ENCODE measurements at places on chromosomes 1 and 21.

GRCh38 chr1:194062962-194063361 is 876.5 kb upstream of the B3GALT2 start:
- no peak for DNase-seq
- peaks cover 1% of the 10 kb centered on the region for H3K4me1 ChIP-seq
- no peak overlapping the region for H3K4me3 ChIP-seq
- H3K27me3 ChIP-seq, result no peaks in the 10 kb centered on the region

GRCh38 chr1:172354291-172355274 is 65.9 kb upstream of the C1orf105 start:
- peaks cover 48% of the 10 kb centered on the region for H3K4me1 ChIP-seq
- H3K27ac ChIP-seq, result no peak overlapping the region
- H3K27me3 ChIP-seq, result no peaks in the 10 kb centered on the region
- no peak overlapping the region for H3K4me3 ChIP-seq
- H3K36me3 ChIP-seq, result no peaks in the 10 kb centered on the region
- no peak for DNase-seq

DNA sequence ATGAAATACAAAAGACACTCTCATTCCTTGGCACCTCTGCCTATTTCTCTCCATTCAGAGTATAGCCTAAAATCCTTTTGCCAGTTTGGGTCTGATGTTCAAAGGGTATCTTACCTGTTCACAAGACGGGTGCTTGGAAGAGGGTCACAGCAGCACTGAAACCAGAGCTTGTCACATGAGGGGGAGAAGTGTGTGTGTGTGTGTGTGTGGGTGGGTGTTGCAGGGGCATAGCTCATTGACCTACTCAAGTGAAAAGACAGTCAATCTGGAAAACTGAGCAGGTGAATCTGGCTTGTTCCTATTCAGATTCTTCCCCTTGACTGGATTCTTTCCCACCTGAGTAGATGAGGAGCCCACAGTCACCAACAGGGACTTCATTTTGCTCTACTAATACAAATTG is 63.9 kb downstream of the KCTD3 start:
- no peak overlapping the region for H3K27ac ChIP-seq
- no peaks in the 10 kb centered on the region for H3K27me3 ChIP-seq
- H3K4me3 ChIP-seq, result no peak overlapping the region
- H3K36me3 ChIP-seq, result no peaks in the 10 kb centered on the region
- DNase-seq, result no peak

DNA sequence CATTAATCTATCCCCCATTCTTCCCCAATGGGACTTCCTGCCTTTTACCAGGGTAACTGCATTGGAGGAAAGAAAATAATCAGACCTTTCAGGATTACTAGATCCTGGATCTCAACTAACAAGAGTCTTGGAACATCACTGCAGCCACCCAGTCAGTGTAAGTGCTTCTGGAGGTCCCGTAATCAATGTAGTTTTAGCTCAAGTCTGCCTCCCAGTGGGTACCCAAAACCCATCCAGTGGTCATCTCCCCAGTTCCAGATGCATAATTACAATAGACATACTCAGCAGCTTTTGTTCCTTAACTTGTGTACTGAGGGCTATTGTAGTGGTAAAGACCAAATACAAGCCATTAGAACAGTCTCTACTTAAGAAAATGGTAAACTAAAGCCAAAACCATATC is 319.1 kb downstream of the GPATCH2 start:
- no peak overlapping the region for H3K27ac ChIP-seq
- H3K4me1 ChIP-seq, result no peaks in the 10 kb centered on the region
- DNase-seq, result no peak
- H3K4me3 ChIP-seq, result no peak overlapping the region
- H3K36me3 ChIP-seq, result no peaks in the 10 kb centered on the region

GRCh38 chr1:92081031-92081430 is 886 bp downstream of the BTBD8 start:
- no peak for DNase-seq
- no peaks in the 10 kb centered on the region for H3K27me3 ChIP-seq
- H3K36me3 ChIP-seq, result no peaks in the 10 kb centered on the region
- H3K27ac ChIP-seq, result peak overlapping the region; percentile 82

- no peak overlapping the region for H3K4me3 ChIP-seq
- no peak for DNase-seq
- no peaks in the 10 kb centered on the region for H3K4me1 ChIP-seq
- no peak overlapping the region for H3K27ac ChIP-seq
These were observed 108.9 kb upstream of the POGK start for GRCh38 chr1:166730299-166730888.

DNA sequence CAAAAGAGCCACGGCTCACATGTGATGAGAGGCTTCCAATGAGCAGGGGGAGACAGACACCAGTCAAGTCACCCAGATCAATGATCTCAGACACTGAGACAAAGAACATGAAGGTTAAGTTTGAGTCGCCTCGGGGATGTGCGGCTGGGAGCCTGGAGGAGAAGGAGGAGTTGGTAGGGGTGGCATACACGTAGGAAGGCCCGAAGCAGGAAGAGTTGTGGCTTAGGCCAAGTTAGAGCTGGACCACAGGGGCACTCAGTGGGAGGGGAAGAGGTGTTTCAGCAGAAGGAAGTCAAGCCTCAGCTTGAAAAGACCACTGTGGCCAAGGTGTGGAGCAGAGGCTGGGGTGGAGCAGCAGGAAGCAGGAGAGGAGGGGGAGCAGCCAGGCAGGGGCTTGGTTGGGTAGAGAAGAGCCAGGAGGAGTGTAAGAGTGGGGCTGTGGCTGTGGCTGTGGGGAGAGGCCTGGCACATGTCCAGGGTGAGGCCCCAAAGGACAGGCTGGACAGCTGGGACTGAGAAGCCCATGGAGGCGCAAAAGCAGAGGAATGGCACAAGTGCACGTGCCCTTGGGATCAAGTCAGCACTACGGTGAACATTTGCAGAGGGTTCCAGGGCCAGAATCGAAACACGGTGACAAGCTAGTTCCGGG is 27.6 kb downstream of the CTNNBIP1 start:
- no peaks in the 10 kb centered on the region for H3K4me1 ChIP-seq
- no peak for DNase-seq
- no peaks in the 10 kb centered on the region for H3K36me3 ChIP-seq
- no peak overlapping the region for H3K4me3 ChIP-seq

DNA sequence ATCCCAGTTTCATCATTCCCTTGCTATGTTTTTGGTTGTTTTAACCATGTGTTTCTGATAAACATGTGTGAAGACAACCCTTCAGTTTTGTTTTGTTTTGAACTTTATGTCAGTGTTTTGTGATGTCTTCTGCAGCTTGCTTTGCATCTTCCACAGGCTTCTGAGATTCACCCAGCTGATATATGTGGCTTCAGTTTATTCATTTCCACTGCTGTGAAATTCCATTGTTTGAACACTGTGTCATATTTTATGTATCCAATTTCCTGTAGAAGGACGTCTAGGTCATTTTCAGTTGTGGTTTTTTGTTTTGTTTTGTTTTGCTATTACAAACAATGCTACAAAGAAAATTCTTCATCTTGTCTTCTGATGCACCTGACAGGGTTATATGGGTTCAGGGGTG is 27.2 kb upstream of the SLC26A9 start:
- no peak overlapping the region for H3K4me3 ChIP-seq
- no peak overlapping the region for H3K27ac ChIP-seq
- H3K36me3 ChIP-seq, result no peaks in the 10 kb centered on the region
- DNase-seq, result no peak
- no peaks in the 10 kb centered on the region for H3K27me3 ChIP-seq

DNA sequence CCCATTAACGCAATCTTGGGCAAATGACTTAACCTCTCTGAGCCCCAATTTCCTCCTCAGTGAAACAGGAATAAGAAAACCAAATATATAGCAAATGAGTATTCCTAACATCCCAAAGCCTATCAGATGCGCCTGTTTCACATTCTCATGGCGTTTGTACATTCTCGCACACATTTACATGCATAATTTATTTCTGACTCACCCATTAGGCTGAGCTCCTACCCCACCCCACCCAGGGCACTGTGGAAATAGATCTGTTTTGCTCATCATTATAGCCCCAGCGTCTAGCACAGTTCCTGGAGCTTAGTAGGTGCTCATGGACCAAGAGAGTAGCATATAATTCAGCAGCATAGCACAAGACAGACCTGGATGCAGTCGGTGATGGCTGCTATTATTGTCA is 146.1 kb upstream of the VANGL1 start:
- H3K27ac ChIP-seq, result no peak overlapping the region
- H3K4me3 ChIP-seq, result no peak overlapping the region
- no peaks in the 10 kb centered on the region for H3K27me3 ChIP-seq
- no peaks in the 10 kb centered on the region for H3K36me3 ChIP-seq
- DNase-seq, result no peak

GRCh38 chr1:43924516-43924915 is 9.1 kb upstream of the ARTN start:
- no peak for DNase-seq
- H3K4me1 ChIP-seq, result no peaks in the 10 kb centered on the region
- peaks cover 46% of the 10 kb centered on the region for H3K36me3 ChIP-seq
- H3K27ac ChIP-seq, result no peak overlapping the region

GRCh38 chr1:33524586-33524985 is 52.1 kb downstream of the ZSCAN20 start:
- no peak overlapping the region for H3K27ac ChIP-seq
- no peaks in the 10 kb centered on the region for H3K36me3 ChIP-seq
- H3K27me3 ChIP-seq, result no peaks in the 10 kb centered on the region
- DNase-seq, result no peak
- no peaks in the 10 kb centered on the region for H3K4me1 ChIP-seq
- no peak overlapping the region for H3K4me3 ChIP-seq

DNA sequence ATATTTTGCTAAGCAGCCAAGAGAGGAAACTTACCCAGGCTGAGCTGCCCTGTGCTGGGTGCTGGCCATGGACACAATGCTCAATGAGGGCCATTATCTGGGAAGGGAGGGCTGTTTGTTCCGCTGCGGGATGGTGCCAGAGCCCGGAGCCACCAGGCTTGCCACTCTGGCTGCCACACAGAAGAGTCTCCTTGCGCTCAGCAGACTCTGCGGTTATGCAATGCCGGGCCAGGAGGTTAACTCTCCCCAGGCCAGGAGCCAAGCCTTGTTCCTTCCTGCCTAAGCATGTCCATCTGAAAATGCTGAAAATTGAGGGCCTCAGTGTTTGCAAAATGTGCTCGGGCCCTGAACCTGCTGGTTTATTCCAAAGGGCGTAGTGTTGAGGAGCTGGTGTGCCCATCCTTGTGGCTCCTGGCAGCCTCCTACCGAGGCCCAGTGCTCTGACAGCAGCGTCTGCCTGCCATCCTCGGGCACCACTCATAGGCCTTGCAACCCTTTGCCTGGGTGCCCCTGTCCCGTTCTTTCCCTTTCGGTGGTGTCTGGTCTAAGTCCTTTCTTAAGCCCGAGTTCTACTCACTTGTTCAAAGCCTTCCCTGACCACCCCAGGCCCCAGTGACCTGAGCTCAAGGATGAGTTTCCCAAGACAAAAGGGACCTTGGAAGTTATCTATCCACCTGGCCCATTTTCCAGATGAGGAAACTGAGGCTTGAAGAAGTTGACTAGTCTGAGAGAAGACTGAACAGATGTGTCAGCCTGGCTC is 133.8 kb upstream of the EDN2 start:
- no peaks in the 10 kb centered on the region for H3K36me3 ChIP-seq
- no peak overlapping the region for H3K27ac ChIP-seq
- peak; percentile 85 for DNase-seq
- H3K4me3 ChIP-seq, result no peak overlapping the region
- no peaks in the 10 kb centered on the region for H3K27me3 ChIP-seq

DNA sequence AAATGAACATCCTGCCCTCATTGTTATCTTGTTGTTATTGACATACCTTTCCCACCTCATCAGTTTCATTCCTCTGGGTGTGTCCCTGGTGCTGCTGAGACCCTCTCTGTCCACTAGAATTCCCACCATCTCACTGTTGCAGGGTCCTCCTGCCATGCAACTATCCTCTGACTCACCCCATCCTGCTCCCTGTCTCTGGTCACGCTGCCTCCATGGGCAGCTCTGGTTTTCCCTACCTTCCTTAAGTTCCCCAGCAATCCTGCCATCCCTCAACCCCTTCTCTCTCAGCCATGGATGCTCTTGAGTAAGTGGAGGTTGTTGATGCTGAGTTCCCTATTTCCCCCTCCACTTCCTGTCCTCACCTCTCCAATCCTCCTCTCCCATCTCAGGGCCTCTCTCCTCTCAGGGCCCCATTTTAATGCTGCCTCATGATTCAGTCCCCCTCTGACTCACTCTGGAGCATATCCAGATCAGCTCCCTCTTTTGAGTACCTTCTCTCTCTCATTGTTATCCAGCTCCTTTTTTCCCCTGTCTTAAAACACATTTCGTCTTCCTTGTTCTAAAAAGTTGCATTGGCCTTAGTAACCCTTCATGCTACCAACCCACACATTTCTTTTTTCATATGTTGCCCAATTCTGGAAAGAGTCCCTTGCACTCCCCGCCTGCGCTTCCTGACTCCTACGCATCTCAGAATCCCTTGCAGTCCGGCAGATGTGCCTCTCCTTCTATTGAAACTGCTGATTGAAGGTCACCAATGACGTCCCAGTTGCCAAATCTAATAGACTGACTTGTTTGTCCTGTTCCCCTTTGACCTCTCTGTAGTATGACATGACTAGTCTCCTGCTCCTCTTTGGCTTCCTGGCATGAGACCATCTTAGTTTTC is 92.0 kb downstream of the CNIH3 start:
- H3K4me1 ChIP-seq, result peaks cover 13% of the 10 kb centered on the region
- no peak for DNase-seq
- H3K4me3 ChIP-seq, result no peak overlapping the region

DNA sequence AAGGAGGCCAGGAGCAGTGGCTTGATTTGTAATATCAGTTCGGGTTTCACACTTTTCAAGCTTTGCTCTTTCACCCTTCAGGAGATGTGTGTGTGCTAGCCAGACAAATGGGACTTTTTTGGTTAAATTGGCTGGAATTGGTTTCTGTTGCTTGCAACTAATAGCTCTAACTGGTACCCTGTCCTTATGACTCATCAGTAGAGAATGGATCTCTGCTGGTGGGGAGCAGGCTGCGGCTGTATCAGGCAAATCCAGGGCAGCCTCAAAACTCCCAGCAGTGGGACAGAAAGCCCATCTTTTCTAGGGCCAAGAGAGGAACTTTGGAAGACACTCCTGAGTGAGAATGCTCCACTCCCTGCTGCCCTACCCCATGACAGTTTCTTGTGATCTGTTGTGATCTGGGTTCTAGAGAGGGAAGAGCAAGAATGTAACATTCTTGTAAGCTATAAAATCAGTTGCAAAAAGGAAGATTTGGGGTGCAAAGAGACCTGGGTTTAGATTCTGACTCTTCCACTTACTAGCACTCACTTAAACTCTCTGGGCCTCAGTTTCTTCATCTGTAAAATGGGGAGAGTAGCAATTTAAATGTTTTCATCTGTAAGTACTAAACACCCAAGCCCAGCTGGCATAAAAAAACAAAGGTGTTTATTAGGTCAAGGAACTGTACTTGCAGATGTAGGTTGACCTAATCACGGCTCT is 257.0 kb upstream of the TMEM51 start:
- no peak for DNase-seq
- no peak overlapping the region for H3K27ac ChIP-seq
- H3K4me3 ChIP-seq, result no peak overlapping the region
- no peaks in the 10 kb centered on the region for H3K27me3 ChIP-seq
- H3K4me1 ChIP-seq, result no peaks in the 10 kb centered on the region
